ENCODE measurements at places on chromosomes 7 and 10. TPM values are rescaled to one million over a fixed set of nuclear protein-coding genes. Genes with fewer than 3 reads are reported as not detected.

The GDF2 gene
- total RNA-seq = not detected

The ATRNL1 gene
- total RNA-seq = 18.7 TPM

DNA sequence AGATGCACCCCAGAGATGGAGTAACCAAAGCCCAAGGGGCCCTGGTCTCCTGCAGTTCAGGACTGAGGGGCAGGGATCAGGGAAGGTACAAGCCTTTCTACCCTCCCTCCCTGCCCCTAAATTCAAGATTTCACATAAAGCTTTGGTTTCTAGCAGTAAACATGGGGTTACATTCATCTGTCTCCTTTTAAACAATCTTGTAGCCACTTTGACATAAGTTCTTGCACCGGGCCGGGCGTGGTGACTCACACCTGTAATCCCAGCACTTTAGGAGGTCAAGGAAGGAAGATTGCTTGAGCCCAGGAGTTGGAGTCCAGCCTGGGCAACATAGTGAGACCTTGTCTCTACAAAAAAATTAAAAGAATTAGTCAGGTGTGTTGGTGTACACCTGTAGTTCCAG, 4.0 kb upstream of the ACTR3C start:
- no peak overlapping the region for H3K4me3 ChIP-seq
- no peak overlapping the region for H3K27ac ChIP-seq
- no peaks in the 10 kb centered on the region for H3K27me3 ChIP-seq
- no peaks in the 10 kb centered on the region for H3K36me3 ChIP-seq

- DNase-seq = no peak
- no peak overlapping the region for H3K27ac ChIP-seq
- no peaks in the 10 kb centered on the region for H3K36me3 ChIP-seq
- H3K4me3 ChIP-seq = no peak overlapping the region
Observed at GRCh38 chr10:58574058-58574457, 61.4 kb downstream of the BICC1 start.

- no peaks in the 10 kb centered on the region for H3K27me3 ChIP-seq
- H3K27ac ChIP-seq = no peak overlapping the region
- no peak for DNase-seq
- no peaks in the 10 kb centered on the region for H3K4me1 ChIP-seq
- H3K36me3 ChIP-seq = no peaks in the 10 kb centered on the region
Observed at GRCh38 chr7:6718124-6718523, 11.4 kb upstream of the ZNF12 start.

DNA sequence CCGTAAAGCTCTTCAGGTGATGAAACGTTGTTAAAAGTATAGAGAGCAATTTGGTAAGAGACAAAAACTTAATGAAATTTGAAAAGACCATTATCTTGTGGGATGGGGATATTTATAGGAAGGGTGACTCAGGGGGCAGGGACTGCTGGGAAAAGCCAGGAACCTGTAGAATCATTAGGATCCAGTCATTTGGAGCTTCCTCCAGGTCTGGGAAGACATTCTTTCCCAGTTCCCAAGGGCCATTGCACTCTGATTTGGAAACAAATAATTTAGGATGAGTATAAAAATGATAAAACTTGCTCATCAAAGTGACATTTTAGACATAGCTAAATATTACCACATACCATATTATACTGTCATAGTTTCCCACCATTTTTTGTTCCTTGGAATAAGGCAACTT, 143.9 kb downstream of the PFKFB3 start:
- H3K27ac ChIP-seq = no peak overlapping the region
- H3K4me1 ChIP-seq = no peaks in the 10 kb centered on the region
- no peaks in the 10 kb centered on the region for H3K36me3 ChIP-seq
- no peak overlapping the region for H3K4me3 ChIP-seq
- H3K27me3 ChIP-seq = no peaks in the 10 kb centered on the region

- H3K4me3 ChIP-seq = no peak overlapping the region
- no peaks in the 10 kb centered on the region for H3K4me1 ChIP-seq
- no peak overlapping the region for H3K27ac ChIP-seq
Observed at GRCh38 chr10:65306201-65306600, 1619.6 kb upstream of the LRRTM3 start.

Measured in hepatocyte (in vitro differentiated cells).